ENCODE measurements at places on chromosomes 5 and 9.

DNA sequence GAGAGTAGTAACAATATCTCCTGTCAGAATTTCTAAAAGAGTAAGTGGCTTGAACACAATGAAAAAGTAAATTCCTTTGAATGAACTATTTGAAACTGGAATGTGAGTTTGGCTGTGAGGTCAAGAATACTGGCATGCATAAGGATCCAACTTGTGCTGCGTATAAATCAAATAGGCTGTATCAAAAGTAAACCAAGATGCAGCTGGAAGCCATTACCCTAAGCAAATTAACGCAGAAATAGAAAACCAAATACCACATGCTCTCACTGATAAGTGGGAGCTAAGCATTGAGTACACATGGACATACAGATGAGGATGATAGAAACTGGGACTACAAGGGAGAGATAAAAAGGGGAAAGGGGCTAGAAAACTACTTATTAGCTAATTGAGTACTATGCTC lies 24.0 kb upstream of the SRFBP1 start:
- DNase-seq = no peak

GRCh38 chr5:178123966-178124925 lies 6.6 kb upstream of the RMND5B start:
- DNase-seq = no peak

GRCh38 chr5:17276445-17276844 lies 59.0 kb downstream of the BASP1 start:
- no peak for DNase-seq

DNA sequence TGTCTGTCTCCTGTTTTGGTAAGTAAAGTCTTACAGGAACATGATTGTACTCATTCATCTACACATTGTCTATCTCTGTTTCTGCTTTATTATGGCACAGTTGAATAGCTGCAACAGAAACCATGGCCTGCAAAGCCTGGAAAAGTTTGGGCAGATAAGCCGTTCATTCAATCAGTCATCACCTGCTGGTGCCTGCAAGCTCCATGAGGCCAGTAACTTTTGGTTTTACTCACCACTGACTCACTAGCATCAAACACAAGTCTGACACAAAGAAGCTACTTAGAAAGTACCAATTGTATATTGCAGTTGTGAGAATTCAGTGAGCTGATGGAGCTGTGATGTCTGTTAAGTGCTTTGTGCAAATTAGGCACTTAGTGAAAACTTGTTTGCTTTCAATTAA lies 373.6 kb upstream of the SGCD start:
- no peak for DNase-seq

DNA sequence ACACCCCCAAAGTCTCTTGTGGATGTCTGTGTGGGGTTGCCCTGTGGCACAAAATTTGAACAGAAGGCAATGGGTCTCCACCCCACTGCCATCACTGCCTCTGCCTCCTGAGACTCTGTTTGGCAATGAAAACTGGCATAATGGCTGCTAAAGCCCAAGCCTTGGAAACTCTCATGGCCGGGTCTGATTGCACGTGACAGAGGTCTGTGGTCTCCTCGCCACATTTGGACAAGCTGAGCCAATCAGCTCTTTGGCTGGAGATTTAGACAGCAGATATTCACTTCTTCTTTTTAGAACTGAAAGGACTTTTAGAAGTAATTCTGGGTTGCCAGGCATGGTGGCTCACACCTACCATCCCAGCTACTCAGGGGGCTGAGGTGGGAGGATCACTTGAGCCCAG lies 5.5 kb downstream of the GGTA1 start:
- no peak for DNase-seq

- DNase-seq = no peak
These were observed 93.1 kb downstream of the JAKMIP2 start for GRCh38 chr5:147689426-147689825.

GRCh38 chr9:8693464-8693863 lies 893.9 kb upstream of the DMAC1 start:
- no peak for DNase-seq

DNA sequence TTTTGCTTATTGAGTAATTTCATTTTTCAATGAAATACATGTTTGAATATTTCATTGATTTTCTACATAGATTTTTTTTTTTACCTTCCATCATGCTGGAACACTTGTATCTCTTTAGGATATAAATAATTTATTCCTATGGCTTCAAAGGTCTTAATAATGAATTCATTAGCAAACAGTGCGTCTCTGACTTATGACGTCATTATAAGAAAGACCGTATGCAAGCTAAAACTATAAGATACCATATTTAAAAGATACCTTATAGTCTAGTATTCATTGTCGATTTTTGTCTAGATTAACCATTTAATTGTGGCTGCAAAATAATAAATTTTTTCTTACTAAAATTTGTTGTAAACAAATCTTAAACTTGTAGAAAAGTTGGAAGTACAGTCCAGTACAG lies 187.7 kb upstream of the CHD1 start:
- DNase-seq = no peak
